ENCODE measurements at places on chromosomes 12 and 14. TPM values are rescaled to one million over a fixed set of nuclear protein-coding genes. Genes with fewer than 3 reads are reported as not detected.

DNA sequence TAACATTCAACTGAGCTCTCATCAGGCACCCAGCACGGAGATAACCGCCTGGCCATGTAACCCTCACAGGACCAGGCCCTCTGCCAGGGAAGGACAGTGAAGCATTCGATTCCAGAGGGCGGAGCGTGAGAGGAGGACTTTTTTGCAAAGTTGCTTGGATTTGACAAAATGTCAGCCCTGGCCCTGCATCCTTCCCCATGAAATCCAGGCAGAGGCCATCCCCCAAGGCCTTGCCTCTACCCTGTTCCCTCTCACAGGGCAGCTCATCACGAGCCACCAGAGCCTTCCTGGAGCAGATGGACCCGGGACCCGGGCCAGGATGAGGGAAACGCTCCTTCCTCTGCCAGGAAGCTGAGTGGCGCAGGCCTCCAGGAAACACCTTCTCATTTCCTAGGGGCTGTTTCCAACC, 17.0 kb downstream of the CAMKK2 start:
- peak; percentile 26 for DNase-seq

- DNase-seq = peak; percentile 97
These were observed 37.5 kb downstream of the PRORP start for GRCh38 chr14:35159742-35160409.

DNA sequence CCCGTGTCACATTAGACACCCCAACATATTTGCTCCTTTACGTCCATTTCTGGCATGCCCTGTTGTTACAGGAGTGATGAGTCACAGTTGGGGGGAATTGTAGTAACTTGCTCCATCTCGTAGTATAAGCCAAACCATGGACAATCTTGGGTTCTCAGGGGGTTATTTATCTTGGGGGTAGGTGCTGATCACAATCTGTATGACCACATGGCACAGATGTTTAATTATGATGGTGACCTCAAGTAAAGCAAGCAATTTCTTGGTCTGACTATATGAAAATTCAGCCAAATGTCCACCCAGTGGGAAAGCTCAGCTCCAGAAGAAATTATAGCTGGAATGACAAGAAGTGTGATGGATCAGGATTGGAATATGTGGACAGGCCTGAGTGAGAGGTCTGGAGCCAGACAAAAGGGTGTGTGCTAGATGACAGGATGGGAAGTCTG, 32.1 kb upstream of the STON2 start:
- no peak for DNase-seq

GRCh38 chr12:116332705-116333380, 55.4 kb upstream of the MED13L start:
- no peak for DNase-seq

Gene SLC35E3
- 5.1 TPM for polyA plus RNA-seq

Gene RIPK3
- not detected for polyA plus RNA-seq

Gene OLR1
- 2.8 TPM for polyA plus RNA-seq

Gene DHRS4
- polyA plus RNA-seq = 48.6 TPM

Gene NKX2-1
- polyA plus RNA-seq = not detected

Gene OR11H12
- polyA plus RNA-seq = not detected

Gene LDHB
- 630 TPM for polyA plus RNA-seq

Gene CCDC184
- polyA plus RNA-seq = 0.22 TPM

Gene MYF6
- not detected for polyA plus RNA-seq

Gene GPR65
- polyA plus RNA-seq = not detected

Measured in IMR-90 (cell line).